ENCODE measurements at places on chromosomes 3 and 15.
A peak's percentile ranks its signal among the peaks of the same experiment; 100 is the strongest.

DNA sequence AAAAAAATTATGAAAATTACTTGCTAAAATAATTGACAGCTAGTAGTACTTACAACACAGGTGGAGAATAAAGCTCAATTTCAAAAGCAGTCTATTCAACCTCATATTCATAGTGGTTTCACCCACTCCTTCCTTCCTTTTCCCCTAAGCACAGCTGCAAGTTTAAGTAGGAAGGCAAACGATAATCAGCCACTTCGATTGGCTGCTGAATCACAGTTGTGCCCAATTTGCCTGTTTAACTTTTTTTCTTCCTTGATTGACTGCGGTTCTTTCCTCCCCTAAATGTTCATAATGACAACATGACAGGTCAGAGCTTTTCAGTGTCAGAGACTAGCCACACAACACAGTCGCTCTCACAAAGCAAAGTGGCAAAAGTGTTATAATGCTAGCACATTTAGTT lies 468.0 kb upstream of the GBE1 start:
- DNase-seq = no peak

GRCh38 chr15:28975766-28976179 lies 90.0 kb downstream of the APBA2 start:
- no peak for DNase-seq

DNA sequence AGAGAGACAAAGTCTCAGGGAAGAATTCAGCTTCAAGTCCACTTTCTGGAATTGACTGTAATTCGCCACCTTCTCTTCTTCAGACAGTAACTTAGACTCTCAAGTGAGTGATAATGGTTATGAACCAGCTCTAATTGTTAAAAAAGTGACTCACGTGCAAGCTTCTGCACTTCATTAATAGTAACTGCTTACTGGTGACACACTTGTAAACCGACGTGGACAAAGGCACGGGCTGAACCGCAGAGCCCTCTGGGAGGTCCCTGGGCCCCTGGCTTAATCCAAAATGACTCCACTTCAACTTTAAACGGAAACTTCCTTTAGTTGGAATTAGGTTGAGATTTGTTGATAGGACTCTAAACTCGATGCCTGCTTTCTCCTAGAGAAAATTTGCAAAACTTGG lies 17.0 kb downstream of the MUC4 start:
- DNase-seq = no peak

DNA sequence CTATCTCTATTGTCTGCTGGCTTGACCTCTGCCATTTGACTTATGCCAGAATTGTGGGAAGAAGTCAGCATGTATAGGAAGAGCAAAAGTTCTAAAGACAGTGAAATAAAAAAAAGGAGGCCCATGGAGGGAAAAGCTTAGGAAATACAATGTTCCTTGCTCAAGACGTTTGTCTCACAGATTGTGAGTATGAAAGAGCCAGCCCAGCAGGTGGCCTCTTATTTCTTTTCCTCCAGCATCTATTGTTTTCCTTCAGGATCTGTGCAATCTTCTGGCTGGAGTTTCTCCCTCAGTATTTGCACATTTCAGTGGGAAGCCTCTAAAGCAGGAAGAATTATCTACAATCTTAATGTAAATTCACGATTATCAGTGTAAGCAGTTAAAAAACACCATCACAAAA lies 43.7 kb downstream of the ZDHHC3 start:
- no peak for DNase-seq

- DNase-seq = no peak
Observed at GRCh38 chr3:9955611-9956352, 3.6 kb upstream of the PRRT3 start.

DNA sequence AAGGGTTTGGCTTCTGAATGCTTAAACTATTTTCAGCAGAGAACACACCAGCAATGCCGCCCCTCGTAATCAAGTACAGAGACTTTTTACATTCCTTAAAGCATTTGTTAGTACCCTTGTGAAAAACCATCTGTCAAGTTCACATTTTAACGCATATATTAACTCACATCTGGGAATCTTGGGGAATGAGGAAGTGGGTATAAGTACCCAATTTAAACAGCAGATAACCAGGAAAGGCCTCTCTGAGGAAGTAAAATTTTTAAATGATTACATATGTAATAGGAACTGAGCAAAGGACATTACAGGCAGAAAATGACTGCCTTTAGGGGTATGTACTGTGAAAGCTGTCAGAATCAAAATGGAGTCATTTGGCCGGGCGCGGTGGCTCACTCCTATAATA lies 12.8 kb upstream of the CFAP44 start:
- no peak for DNase-seq

- DNase-seq = no peak
Observed at GRCh38 chr3:53071882-53072431, 26.1 kb upstream of the SFMBT1 start.

DNA sequence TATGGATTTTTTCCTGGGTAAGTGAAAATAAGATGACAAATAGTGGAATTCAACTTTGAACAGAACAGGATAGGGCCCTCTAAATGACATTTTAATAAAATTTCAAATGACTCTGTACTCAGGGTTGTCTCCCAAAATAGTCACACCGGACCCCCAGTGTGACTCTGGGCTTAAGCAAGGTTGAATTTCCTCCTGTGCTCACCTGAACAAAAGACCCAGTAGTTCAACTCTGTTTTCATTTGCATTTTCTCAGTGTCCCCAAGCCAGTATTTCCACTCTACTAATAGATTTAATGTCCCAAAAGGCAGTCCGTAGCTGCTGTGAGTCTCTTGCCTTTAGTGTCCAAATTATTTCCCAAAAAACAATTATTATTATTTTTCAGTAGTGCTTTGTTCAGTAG lies 296.6 kb downstream of the PLOD2 start:
- DNase-seq = no peak

- no peak for DNase-seq
Observed at GRCh38 chr3:97957617-97958311, 14.5 kb downstream of the RIOX2 start.

- no peak for DNase-seq
Observed at GRCh38 chr3:186997061-186997460, 66.7 kb downstream of the ST6GAL1 start.

GRCh38 chr3:122397201-122397600 lies 13.2 kb downstream of the FAM162A start:
- no peak for DNase-seq

DNA sequence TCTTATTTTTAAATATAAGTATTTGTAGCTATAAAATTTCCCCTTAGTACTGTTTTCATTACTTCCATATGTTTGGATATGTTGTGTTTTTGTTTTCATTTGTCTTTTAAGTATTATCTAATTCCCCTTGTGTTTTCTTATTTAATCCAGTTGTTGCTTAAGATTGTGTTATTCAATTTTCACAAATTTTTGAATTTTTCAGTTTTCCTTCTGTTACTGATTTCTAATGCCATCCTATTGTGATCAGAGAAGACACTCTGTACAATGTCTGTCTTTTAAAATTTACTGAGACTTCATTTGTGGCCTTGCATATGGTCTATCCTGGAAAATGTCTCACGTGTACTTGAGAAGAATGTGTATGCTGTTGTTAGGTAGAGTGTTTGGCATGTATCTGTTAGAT lies 795.6 kb upstream of the CFAP20DC start:
- DNase-seq = no peak

DNA sequence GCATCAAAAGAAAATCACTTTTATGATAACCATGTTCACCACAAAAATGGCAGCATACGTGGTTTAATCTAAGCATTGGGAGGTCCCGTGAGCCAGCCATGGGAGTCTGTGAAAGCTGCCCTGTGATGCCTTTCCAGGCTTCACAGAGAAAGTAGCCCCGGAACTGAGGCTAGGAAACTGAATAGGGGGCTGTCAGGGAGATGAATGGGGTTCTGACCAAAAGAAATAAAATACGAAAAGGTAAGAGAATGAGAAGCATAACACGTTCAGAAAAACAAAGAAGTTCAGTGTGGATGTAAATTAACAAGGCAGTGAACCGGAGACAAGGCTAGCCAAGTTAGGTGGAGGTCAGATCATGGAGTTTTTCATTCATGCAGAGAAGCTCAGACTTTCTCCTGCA lies 118.9 kb downstream of the ANXA2 start:
- no peak for DNase-seq

- no peak for DNase-seq
Observed at GRCh38 chr3:41209646-41210045, 10.3 kb downstream of the CTNNB1 start.

DNA sequence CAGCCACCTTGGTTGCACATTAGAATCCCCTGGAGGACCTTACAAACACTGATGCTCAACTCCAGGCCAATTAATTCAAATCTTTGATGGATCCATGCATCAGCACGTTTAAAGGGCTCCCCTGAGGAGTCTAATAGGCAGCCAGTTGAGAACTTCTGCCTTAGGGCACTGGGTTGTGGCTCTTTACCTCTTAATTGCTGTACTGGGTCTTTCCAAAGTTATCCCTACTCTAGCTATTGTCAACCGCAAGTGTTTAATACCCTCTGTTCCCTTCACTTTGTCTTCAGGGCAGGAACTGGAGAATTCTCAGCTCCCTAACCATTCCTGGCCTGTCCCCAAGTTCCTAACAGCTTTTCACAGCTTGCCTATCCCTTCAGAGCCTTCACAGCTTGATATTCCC lies 15.0 kb upstream of the FAM174B start:
- DNase-seq = no peak

DNA sequence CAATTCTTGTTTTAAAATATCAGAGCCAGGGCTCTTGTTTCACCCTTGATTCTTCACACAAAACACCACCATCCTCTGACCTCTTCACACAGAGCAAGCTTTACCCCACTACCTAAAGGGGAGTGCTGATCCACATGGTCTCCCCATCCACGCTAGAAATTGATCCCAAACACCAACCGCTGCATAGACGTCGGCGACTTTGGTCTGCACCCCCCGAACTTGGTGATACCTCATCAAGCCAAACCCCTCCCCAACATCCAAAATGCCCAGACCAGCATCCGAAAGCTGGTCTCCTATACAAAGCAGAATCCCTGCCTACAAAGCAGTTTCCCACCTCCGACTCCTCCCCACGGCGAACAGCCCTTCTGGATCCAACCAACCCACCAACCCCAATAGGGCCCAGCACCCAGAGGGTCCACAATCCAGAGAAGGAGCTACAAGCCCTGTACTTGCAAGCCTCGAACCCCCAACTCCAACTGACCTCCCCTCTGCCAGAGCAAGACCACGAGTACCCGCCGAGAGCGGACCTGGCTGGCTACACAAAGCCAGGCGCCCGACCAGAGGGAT lies 25.8 kb upstream of the MTHFS start:
- no peak for DNase-seq

- no peak for DNase-seq
Observed at GRCh38 chr15:43854801-43855200, 28.0 kb downstream of the WDR76 start.

DNA sequence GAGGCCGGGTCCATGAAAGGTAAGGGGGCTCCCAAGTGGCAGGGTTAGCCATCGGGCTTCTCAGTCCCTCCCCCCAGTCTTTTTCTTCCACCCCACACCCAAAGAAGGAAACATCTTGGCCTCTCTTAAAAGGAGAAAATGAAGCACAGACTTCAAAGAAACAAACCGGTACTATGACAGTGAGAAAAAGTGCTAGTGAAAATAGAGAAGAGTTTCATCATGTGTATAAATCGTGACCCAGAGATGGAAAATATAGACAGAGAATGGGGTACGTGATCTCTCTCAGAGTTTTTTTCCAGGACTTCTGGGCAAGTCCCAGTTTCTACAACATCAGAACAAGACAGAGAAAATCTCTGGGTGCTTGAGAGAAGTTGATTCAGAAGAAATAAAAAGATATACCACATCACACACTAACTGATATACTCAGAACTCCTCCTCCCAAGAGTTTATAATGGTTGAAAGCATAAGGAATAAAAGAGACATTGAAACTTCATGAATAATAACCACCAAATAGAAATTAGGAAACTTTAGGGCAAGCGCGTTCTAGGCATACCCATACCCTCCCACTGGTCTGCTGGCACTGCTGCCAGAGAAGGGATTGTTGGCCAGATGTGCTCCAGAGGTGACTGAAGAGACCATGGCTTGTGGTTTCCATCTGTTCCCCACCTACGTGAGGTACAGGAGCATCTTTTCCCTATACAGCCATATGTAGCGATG lies 318.9 kb upstream of the CHRM5 start:
- DNase-seq = no peak

- DNase-seq = no peak
Observed at GRCh38 chr3:31701286-31701685, 168.6 kb downstream of the STT3B start.

DNA sequence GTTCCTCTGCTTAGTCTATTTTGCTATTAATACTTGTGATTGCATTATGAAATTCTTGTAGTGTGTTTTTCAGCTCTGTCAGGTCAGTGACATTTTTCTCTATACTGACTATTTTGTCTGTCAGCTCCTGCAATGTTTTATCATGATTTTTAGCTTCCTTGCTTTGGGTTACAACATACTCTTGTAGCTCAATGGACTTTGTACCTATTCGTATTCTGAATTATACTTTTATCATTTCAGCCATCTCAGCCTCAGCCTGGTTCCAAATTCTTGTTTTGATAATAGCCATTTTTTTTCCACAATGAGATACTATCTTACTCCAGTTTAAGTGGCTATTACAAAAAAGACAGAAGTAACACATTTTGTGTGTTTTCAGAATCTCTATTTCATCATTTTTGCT lies 204.2 kb upstream of the ONECUT1 start:
- no peak for DNase-seq

DNA sequence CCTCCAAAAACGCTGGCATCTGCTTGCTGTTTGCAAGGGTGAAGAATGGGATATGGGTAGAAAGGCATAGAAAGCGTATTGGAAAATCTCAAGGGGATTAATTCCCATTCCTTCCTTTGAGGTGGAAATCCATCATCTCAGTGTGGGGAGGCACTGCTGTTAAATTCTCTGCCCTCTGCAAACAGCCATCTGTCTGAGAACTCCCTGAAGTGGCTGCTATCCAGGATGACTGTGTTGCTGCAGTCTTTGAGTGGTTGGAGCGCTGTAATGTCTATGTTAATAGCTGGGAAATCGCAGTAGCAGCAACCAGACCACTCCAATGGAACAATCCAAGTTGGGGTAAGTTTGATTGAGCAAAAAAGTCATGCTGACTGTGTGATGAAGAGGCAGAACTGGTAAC lies 625.9 kb downstream of the NLGN1 start:
- DNase-seq = peak; percentile 70

DNA sequence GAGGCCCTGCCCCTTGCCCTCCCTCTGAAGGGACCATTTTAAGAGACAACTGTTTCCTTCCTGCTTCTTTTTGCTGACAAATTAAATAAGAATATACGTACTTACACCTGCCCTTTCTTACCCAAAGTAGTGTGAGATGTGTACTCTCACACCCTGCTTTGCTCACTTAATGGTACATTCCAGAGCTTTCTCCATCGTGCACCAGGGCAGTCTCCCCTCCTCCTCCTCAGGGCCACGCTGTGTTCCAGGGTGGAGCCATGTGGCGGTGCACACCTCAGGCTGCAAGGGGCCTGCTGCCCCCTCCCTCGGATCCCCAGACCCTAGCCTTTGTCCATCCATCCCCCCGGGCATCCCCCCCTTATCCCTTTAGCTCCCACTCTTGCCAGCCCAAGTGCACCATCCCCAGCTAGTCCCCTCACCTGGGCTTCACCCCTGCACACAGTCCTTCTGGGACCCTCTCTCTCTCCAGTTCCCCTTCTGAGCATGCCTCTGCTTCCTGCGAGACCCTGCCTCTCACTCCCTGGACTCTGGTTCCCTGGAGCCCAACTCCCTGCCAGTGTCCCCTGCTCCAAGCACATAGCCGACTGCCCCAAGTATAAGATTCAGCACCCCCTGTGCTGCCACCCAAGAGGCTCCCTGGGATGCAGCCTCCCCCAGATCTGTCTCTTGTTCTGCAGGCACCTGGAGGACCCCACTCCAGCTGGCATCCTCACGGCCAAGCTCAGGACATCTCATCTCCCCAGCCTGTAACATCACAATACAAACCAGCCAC lies 89.5 kb upstream of the IQSEC1 start:
- DNase-seq = no peak

Measured in Ammon's horn (tissue), 1 donor.